K562 (cell line): ENCODE measurements at places on chromosomes 2 and 18.

DNA sequence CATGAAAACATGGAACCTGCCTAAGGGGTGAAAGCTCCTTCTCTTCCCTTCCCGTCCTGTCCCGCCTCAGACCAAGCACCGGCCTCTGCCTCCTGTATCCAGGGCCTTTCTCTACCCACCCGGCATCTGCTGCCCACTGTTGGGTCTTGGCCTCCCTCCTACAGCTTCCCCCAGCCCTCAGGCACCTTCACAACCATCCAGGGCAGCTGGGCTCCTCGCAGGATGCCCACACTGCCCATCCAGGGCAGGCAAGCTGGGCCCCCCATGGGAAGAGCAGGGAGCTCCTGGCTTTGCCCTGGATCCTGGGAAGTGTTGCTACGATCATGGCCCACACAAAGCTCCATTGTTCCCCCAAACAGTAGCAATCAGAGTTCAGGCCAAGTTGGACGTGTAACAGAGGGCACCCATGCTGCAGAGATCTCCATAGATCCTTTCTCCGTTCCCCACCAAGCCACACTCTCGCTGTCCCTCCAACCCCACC is 206.6 kb downstream of the NDUFA10 start:
- DNase-seq = no peak

DNA sequence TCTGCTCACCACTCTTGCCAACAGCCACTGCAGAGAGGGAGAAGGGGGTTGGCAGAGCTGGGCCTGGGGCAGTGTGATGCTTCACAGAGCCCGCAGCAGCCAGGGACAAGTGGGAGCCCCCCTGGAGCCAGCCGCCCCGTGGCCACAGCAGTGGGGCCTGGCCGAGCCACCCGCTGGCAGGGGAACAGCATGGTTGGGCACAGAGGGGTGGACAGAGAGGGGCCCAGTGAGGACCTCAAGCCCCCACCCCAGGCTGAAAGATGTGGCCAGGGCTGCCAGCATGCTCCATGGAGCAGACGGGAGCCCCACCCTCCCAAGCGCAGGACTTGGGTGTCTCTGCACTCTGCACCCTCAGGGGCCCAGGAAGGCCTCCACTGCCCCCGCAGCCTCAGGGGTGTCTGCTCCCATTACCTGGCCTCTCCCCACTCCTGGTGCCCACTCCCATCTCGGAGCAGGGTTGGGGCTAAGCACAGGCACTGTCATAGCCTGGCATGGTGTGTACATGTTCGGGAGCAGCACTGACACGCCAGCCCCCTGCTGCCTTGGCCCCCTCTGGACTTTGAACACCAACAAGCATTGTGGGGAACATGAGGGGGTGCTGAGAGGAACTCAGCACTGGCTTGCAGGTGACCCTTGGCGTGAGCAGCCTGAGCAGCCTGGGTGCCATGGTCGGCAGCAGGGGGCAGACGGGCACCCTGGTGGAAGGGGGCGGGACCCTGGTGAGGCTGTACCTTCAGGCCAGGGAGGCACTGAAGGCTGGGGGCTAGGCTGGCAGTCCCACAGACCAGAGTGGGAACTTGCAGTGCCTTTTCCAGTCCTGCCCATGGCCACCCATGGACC is 279.6 kb upstream of the CYP26B1 start:
- DNase-seq = no peak

DNA sequence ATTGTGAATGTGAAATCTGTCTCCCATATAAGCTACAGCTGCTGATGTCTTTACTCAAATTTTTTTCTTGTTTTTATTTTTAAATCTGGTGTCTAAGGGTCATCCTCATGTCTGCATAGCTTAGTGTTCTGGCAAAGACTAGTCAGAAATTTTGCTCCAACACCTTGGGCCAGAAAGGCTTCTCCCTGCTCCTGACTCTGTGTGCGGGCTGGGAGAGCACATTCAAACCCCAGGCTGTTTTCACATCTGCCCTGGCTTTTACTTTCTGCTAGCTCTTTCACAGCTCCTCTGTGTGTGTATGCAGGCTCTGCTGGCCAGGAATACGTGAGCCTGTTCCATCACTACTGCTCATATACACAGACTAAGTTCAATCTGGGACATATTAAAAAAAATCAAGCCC is 102.9 kb upstream of the RIOK3 start:
- no peak for DNase-seq

GRCh38 chr2:240797914-240798313 is 22.1 kb downstream of the KIF1A start:
- DNase-seq = no peak

DNA sequence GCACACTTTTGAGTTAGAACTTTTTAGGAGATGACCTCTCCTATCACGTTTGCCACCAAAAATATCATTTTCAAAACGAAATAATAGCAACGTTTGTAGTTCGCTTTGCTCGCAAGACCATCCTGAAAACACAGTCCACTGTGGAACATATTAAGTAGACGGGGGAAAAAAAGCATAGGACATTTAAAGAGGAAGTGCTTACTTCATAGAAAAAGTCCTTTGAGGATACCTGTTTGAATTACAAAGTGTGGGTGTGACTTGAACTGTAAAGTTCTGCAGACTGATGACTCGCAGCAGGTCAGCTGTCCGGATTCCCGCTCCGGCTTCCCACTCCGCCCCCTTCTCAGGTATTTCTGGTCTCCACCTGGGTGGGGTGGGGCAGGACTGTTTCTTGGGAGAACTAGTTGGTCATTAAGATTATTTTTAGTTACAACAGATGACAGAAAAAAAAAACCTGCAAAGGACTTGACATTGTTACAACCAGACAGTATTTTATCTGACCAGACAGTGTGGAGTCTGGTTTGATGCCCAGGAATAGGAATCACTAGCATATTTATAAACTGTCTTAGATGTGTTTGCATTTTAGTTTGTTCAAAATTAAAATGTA is 13.3 kb downstream of the CNOT11 start:
- DNase-seq = no peak

DNA sequence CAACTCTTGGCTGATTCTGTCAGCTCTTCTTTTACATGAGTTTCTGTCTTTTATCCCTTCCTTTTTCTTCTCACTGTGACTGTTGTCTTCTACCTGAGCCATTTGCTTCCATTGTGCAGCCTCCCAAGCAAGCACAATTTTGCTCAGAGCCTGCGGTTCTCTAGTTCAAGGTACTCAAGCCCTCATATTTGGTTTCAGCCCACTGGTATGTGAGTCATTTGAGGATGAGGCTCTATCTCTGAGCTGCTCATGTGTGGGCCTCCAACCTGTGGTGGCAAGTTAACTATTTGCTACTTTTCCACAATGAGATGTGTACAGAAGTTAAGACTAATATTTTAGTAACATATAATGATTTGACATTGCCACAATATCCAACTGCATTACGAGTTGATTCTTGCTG is 183.0 kb downstream of the PHLPP1 start:
- DNase-seq = no peak

- no peak for DNase-seq
Observed at GRCh38 chr2:3280197-3280596, 97.4 kb downstream of the EIPR1 start.

DNA sequence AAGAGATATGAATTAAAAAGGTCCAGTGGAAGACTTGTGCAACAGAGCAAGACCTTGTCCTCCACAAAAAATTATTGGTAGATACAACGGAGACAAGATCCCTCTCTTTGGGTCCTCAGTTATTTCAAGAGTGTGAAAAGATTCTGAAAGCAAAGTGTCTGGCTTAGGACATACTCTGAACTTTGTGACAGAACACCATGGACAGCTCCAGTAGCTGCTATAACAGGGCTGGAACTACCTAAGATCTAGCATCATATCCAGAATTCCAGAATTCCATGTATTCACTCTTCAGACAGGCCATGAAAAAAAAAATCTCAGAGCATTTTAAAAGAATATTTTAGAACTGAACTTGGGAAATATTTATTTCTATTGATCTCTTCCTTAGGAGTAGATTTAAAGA is 74.8 kb upstream of the ZBTB14 start:
- DNase-seq = no peak

GRCh38 chr2:134408386-134408785 is 154.5 kb downstream of the MGAT5 start:
- DNase-seq = no peak

GRCh38 chr2:20604401-20604911 is 46.4 kb downstream of the HS1BP3 start:
- DNase-seq = no peak

GRCh38 chr18:35051641-35052377 is 10.6 kb downstream of the MAPRE2 start:
- no peak for DNase-seq

DNA sequence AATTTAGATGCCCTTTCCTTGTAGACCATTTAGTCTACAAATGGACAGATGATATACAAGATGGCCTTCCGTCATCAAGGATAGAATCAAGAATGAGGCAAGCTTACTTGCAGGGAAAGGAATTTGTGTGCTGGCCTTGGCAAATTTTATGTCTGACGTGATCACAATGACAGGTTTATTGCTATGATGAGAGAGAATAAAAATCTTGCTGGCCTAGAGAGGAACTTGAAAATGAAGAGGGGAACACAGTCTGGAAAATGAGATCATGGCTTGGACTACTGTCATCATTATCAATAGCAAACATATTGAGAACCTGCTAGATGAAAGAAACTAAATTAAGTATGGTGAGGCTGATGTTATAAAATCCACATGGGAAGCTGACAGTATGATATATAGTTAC is 66.0 kb downstream of the CSRNP3 start:
- DNase-seq = no peak

- DNase-seq = peak; percentile 38
Observed at GRCh38 chr2:202377207-202377761, 1.2 kb downstream of the BMPR2 start.

DNA sequence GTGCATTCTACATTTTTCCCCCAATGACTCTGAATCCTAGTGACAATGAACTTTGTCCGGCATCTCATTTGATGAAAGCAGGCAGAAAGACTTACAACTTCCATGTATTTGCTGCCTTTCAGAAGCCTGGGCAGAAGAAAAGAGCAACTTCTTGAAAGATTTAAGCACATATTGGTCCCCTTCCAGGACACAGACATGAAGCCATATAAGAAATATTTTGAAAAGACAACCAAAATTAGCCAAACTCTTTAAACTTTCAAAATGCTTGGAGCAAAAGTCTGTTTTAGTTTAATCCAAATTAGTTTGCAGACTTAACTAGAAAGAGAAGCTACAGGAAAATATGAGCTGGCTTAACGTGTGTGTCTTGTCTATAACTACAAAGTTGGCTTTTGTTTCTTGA is 492.5 kb downstream of the NR4A2 start:
- no peak for DNase-seq

- DNase-seq = no peak
Observed at GRCh38 chr2:8394569-8395359, 287.1 kb upstream of the ID2 start.

DNA sequence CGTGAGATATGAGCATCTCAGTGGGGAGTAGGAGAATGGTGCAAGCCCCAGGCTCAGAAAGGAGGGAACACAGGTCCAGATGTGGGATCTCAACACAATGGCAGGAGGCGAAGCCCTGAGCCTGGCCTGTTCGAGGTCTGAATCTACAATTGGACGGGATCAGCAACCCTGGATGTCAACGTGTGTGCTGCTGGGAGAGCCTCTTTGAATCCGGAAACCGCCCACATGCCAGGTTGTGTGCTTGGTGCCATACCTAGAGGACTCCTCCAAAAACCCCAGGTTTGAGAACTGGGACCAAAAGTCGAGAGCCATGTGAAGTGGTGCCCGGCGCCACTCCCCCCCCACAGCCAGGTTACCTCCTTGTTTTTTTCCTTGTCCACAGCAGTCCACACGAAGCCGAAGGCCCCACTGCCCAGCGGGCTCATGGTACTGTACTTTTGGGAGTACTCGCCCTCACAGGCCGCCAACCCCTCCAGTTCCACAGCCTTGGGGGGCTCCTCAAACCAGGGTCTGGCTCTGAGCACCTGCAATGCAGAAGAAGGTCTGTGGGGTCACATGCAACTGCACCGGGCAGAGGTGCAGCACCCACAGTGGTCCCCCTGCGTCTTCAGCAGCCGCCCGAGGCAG is 20.4 kb upstream of the MTERF4 start:
- no peak for DNase-seq

GRCh38 chr2:182097571-182098164 is 112.0 kb downstream of the PPP1R1C start:
- DNase-seq = no peak

DNA sequence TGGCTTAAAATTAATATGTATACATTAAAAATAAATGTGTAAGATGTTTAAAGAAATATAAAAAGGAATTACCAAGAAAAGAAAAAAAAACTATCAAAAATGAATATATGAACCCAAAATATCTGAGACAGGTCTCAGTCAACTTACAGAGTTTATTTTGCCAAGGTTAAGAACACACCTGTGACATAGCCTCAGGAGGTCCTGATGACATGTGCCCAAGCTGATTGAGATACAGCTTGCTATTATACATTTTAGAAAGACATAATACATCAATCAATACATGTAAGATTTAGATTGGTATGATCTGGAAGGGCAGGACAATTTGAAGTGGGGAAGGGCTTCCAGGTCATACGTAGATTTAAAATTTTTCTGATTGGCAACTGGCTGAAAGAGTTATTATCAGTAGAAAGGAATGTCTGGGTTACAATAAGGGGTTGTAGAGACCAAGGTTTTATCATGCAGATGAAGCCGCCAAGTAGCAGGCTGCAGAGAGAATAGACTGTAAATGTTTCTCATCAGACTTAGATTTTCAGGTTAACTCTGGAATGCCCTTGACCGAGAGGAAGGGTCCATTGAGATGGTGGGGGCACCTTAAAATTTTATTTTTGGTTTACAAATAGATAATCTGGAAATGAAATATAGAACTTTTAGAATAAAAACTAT is 74.7 kb downstream of the EXOC6B start:
- no peak for DNase-seq

GRCh38 chr2:222897898-222898297 is 37.1 kb downstream of the ACSL3 start:
- no peak for DNase-seq

GRCh38 chr2:121063471-121063870 is 221.5 kb downstream of the TFCP2L1 start:
- DNase-seq = no peak

DNA sequence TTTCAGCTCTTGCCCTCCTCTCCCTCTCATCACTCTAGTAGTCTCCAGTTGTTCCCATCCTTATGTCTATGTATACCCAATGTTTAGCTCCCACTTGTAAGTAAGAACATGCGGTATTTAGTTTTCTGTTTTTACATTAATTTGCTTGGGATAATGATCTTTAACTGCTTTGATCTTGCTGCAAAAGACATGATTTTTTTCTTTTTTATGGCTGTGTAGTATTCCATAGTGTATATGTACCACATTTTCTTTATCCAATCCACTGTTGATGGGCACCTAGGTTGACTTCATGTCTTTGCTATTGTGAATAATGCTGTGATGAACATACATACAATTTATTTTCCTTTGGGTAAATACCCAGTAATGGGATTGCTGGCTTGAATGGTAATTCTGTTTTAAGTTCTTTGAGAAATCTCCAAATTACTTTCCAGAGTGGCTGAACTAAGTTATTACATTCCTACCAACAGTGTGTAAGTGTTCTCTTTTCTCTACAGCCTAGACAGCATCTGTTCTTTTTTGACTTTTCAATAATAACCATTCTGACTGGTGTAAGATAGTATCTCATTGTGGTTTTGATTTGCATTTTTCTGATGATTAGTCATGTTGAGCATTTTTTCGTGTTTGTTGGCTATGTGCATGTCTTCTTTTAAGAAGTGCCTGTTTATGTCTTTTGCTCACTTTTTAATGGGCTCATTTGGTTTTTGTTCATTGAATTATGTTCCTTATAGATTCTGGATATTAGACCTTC is 179.6 kb upstream of the SLC39A10 start:
- no peak for DNase-seq

- no peak for DNase-seq
Observed at GRCh38 chr2:144447535-144447934, 72.4 kb downstream of the ZEB2 start.

- DNase-seq = no peak
Observed at GRCh38 chr2:99487906-99488305, 1.9 kb downstream of the REV1 start.
